Activated CD8-positive, alpha-beta memory T cell treated with anti-CD3 and anti-CD28 coated beads for 1 hour (primary cell): ENCODE measurements at places on chromosomes 7 and 10.

- no peak for DNase-seq
These were observed 26.3 kb upstream of the LOXL4 start for GRCh38 chr10:98294270-98294627.

DNA sequence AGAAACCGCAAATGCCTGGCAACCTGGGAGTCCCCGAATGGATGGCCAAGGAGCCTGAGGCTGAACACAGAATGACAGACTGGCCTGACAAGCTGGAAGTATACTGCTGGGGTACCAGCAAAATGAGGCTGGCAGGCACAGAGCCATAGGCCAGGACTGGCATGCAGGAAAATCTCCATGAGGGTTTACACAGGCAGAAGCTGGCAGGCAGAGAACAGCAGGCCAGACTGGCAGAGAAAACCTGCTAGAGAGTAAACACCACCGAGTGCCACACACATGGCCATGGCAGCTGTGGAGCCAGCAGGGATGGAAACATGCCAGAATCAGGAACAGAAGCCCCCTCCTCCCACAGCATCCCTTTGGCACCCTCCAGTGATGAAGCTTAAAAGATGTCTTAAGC, 63.4 kb downstream of the CRPPA start:
- no peak for DNase-seq

DNA sequence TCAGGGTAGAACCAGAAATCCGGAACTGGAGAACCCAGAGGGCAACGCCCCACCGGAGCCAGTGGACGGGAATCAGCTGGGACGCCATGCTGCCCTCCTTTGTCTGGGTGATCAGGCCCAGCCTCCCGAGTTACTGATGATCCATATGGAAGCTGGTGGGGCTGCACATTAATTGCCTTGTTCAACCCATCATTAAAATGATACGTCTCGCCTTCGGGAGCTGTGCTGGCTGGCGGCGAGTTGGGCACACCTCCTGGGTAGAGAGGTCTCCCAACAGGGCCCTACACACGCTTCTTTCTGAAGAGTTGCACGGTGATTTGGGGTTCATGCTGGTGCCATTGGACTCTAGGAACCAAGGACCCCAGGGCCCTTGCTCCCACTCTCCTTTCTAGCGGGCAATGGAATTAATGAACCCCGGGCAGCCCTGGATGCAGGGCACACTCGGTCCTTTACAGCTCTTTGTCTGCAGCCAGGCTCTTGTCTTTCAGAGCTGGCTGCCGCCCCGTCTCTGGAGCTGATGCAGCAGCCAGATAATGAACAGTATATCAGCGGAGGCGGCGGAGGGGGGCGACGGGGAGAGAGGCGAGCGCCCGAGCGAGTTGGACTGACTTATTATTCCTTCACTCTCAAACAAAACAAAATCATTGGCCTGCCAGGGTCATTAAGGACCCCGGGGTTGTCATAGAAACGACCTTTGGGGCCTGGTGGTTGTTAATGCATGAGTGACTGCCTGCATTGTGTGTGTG, 412.2 kb upstream of the ZMIZ1 start:
- DNase-seq = no peak

- no peak for DNase-seq
These were observed 1.0 kb upstream of the HIF1AN start for GRCh38 chr10:100534726-100535125.

- no peak for DNase-seq
These were observed 122.2 kb downstream of the PCLO start for GRCh38 chr7:83040484-83040883.
